ENCODE measurements at places on chromosomes 5 and 9.

DNA sequence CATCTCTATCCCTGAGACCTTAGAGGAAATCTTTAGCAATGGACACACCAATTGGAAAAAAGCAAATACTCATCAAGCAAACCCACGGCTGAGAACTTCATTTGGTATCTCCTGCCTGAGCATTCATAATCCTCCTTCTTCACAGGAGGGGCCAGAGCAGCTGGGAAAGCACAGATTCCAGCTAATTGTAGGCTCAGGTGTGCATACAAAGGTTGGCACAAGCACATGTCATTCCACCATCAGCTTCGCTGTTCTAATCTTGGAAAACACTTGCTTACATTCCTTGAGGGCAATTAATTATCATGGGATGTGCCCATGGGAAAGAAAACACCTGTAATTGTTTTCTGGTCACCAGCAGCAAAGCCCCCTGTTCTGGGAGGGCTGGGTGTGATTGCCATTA is 376.6 kb downstream of the SPOCK1 start:
- DNase-seq, result no peak

GRCh38 chr9:128233817-128234406 is 30.7 kb downstream of the DNM1 start:
- DNase-seq, result no peak

- no peak for DNase-seq
These were observed 257.1 kb downstream of the SAXO1 start for GRCh38 chr9:18775930-18776329.

DNA sequence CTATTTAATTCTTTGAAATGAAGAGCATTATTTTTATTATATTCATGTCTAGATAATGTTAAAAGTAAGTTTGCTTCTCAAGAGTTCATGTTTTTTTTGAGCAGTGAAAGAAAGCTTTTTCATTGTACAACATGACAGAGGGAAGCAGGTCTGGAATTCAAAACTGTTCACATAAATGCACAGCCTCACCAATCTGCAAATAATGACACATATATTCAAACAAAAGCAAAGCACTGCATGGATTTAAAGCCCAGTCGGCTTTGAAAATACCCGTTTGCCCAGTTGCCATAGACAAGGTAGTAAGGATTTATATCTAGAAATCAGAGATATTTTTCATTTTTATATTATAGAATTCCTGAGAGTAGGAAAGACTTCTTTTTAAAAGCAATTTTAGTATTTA is 201.8 kb downstream of the CD180 start:
- DNase-seq, result no peak

DNA sequence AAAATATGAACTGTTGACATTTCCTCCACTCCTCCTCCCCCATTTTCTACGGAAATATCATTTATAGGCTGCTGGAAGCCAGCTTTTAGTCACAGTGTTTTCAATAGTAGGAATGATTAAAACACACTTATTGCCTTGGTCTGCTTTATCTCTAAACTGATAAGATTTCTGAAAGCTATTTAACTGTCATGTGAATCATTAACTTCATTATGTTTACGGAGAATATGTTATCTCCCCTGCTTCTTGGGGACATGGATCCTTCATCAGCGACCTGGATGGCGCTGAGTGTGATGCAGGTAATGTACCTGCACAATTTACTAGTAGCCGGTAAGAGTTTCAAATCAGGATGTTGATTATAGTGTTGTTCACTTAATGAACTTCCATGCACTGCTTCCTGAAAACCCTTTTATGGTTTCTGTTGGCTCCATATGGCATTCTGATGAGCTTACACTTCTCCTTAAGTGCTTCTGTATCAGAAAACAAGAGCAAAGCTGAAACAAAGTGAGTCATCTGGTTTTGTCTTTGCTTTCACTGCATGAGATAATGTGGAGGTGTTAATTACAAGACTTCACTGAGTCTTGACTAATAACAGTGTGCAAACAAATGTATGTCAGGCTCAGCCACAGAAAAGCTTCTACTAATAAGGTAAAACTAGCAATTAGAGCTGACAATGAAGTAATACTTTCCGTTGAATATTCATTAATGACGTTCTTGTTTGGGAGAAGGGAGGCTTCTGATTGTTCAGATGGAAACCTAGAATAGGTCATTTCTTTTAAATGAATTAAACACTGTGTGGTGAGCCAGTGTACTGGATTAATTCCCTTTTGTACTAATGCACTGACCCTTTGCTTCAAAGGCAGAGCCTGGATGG is 162.4 kb upstream of the ZNF608 start:
- DNase-seq, result no peak

DNA sequence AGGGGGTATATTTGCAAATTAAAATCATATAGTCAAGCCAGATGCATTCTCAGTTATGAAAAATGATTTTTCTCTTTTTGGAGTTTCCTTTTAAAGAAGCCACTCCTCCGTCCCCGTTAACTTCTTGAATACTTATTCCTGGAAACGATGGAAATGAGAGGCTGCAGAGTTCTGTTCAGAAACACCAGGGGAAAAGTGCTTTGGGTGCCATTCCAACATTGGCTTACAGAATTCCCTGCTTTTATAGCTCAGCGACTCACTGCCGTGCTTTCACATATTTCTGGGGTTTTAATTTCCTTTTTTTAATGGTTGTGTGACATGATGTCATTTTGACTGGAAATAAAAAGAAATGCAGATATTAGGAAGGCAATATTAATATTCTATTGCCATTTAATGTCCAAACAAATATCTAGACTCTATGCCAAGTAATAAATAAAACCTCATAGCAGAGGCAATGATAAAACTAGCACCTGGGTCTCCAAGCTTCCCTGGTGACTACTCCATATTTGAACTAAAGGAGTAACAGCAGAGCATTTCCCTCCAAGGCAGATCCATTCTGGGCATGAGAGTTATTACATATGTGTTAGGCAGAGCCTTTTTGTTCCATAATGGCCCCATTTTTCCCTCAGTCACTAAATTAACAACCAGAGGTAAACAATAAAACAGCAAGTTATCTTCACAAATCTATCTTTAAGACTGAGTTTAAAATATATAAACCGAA is 363.4 kb downstream of the EBF1 start:
- no peak for DNase-seq

GRCh38 chr5:123207081-123207537 is 118.1 kb downstream of the PRDM6 start:
- no peak for DNase-seq

DNA sequence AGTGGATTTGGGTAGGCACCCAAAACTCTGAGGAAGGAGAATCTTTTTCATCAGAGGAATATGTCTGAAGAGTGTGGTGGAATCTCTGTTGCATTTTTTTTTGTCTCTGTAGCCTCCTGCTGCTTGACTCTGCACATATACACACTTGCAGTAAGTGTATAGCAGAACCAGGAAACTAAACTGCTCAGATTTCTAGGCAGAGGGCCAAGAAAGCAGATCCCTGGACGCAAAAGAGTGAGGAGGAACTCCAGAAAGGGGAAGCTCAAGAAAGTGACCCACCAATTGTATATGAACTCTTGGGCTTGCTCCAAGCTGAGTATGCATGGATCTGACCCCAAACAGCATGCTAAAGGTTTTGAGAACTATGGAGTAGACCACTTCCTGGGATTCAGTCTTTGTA is 181.8 kb downstream of the GADD45G start:
- DNase-seq, result no peak

- DNase-seq, result no peak
These were observed 9.9 kb upstream of the OSMR start for GRCh38 chr5:38835887-38836286.

GRCh38 chr9:125831054-125831453 is 83.9 kb downstream of the PBX3 start:
- no peak for DNase-seq

DNA sequence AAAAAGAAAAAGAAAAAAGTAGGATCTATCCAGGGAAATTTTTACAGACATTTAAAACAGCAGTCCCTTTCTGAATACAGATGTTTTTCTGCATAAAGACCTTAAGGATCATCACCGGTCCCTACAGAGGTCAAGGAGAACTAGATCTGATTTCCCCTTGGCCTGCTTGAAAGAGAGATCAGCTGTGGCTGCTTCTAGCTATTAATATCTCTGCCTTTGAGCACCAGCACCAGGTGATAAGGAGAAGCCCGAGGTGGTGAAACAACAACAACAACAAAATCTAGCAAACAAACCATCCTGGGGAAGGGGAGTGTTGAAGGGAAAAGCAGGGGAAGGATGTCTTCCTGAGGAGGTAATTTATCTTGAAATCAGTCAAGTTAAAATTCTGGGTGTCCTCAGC is 42.1 kb downstream of the ZNF366 start:
- DNase-seq, result no peak

- no peak for DNase-seq
These were observed 17.1 kb upstream of the NOTCH1 start for GRCh38 chr9:136562746-136563495.

DNA sequence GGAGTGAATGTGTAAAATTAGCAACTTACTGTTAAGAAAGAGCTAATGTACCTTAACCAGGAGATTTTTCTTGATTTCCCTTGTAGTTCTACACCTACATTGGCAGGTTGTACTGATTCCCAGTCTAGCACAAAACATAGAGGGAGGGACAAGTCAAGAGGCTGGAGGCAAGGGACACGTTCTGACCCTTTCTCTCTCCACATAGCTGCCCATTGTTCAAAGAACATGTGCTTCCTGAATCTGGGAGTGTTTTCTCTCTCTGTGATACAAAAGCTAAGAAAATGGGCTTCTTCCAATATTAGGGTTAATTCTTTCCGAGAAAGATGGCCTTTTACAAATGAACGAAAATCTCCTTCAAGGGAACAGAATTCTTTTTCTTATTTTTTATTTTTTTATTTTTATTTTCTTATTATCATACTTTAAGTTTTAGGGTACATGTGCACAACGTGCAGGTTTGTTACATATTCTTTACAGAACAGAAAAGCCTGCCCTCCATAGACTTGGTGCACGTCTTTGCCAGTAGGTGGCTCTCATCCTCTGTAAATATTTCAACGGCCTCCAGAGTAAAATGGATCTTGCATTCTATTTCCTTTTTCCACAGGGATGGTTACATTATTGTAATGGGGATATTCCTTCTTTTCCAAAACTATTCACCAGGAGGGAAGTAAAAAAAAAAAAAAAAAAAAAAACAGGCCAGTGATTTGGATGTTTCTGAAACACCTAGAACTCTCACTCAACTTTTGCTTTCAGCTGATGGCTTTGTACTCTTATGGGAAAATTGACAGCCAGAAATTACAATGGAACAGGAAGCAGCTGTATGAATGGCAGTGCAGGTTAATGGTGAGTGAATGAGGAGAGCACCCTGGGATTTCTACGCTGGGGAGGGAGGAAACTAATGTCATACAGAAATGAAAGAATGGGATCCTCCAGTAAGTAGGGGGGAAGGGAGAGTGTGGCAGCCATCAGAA is 13.1 kb upstream of the IFNA5 start:
- peak; percentile 16 for DNase-seq

DNA sequence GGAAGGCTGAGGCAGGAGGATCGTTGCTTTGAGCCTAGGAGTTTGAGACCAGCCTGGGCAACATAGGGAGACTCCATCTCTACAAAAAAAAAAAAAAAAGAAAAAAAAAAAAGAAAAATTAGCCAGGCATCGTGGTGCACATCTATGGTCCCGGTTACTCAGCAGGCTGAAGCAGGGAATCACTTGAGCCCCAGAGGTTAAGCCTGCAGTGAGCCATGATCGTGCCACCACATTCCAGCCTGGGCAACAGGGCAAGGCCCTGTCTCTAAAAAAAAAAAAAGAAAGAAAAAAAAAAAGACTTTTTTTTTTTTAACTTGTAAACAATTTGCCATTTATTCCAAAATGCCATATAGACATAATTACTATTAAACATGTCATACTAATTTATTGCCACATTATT is 64.5 kb downstream of the SERINC5 start:
- no peak for DNase-seq

DNA sequence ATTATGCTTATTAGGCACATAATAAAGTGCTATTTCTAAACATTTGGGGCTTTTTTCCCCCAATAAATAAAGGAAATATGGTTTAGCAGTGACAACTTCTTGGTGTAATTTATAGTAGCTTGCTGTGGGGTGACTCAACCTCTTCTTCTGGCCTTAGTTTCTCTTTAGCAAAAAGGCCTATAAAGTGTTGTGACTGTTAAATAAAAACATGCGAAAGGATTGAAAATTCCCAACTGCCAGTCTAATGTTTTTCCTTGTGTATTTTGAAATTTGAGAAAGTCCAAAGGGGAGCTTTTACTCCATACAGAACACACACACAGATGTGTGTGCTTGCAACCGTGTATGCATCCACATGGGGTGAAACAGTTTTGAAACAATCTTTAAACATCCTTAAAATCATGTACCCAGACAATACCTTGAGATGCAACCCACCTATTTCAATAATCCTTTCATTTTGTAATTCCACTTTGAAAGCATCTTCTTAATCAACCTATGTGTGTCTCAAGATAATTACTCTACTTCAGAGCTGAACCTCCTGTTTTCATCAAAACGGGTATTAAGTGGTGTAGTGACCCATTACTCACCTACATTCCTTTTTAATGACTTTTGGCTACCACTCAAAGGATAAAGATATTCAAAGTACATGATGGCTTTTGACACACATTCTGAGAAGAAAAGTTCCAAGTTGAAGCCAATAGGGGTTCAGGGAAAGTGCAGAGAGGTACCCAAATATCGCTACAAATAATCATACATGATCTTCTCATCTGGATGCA is 123.8 kb downstream of the DROSHA start:
- DNase-seq, result no peak

DNA sequence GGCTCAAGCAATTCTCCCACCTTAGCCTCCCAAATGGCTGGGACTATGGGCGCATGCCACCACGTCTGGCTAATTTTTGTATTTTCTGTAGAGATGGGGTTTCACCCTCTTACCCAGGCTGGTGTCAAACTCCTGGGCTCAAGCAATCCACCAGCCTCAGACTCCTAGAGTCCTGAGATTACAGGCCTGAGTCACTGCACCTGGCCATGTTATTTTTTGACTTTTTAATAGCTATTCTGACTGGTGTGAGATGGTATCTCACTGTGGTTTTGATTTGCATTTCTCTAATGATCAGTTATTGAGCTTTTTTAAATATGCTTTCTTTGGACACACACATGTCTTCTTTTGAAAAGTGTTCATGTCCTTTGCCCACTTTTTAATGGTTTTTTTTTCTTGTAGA is 38.2 kb downstream of the FBXW2 start:
- no peak for DNase-seq

DNA sequence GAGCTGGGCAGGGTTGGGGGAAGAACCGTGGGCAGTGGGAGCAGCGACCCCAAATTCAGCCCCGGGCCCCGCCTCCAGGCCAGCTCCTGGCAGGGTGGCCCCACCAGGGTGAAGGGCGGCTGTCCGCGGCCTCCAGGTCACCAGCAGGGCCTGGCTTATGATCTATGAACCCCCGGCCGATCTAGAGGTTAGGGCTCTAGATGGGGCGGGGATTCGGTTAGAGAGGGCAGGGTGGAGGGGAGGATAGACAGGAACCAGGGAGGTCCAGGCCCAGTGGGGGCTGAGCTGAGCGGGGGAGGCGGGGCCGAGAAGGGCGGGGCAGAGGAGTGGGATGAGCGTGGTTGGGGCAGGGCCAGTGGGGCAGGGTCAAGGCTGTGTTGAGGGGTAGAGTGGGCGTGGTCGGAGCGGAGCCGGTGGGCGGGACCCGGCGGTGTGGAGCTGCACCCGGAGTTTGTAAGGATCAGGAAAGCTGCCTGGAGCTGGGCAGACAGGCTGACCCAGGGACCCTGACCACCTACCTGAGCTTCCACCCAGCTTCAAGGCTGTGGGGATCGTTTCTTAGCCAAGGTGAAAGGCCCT is 29.3 kb upstream of the OBP2B start:
- DNase-seq, result no peak

All from nucleus accumbens (tissue), 56 donors.